ENCODE measurements at places on chromosomes 11 and 22.

GRCh38 chr11:124646148-124646547, 23.5 kb downstream of the TBRG1 start:
- no peak for DNase-seq

- no peak for DNase-seq
Observed at GRCh38 chr11:18191376-18191775, 18.7 kb downstream of the MRGPRX4 start.

DNA sequence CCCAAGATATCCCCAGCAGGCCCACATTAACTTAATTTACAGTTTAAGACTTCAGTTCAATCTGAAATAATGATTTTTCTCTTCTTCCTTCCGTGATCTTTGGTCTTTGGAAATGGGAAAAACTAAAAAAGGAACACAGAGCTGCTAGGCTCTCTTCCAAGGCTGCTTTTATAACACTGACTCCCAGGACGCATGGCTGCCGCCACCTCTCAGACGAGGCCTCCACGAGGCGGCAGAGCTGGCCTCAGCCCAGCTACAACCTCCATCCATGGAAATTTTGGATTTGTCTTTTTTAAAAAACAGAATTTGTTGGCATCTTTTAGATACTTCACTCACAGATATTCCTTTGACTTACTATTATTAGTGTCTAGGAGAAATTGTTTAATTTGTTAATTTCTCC, 385.5 kb upstream of the SYN3 start:
- no peak for DNase-seq

DNA sequence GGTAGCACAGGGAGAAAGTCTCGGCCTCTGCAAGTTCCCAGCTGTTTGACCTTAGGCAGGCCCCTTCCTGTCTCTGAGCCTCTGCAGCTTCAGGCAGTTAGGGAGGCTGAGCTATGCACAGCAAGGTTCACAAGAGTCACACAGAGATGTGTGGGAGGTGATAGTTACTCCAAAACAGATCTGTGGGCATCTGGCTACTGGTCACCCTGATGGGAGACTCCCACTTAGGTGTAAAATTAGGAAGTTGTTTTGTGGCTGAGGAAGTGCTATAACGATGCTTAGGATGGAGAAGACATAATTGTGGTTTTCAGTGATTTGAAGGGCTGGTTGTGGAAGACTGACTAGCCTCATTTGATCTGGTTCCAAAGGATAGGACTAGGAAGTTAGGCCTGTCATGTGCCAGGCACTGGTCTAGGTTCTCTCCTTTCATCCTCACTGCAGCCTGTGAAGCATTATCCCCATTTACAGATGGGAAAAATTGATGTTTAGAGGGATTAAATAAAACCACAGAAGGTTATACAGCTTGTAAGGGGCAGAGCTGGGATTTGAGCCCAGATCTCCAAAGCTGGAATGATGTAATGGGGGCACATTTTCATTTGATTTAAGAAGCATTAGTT, 13.5 kb downstream of the ACO2 start:
- no peak for DNase-seq

- no peak for DNase-seq
Observed at GRCh38 chr11:33967451-33967850, 75.6 kb upstream of the LMO2 start.

DNA sequence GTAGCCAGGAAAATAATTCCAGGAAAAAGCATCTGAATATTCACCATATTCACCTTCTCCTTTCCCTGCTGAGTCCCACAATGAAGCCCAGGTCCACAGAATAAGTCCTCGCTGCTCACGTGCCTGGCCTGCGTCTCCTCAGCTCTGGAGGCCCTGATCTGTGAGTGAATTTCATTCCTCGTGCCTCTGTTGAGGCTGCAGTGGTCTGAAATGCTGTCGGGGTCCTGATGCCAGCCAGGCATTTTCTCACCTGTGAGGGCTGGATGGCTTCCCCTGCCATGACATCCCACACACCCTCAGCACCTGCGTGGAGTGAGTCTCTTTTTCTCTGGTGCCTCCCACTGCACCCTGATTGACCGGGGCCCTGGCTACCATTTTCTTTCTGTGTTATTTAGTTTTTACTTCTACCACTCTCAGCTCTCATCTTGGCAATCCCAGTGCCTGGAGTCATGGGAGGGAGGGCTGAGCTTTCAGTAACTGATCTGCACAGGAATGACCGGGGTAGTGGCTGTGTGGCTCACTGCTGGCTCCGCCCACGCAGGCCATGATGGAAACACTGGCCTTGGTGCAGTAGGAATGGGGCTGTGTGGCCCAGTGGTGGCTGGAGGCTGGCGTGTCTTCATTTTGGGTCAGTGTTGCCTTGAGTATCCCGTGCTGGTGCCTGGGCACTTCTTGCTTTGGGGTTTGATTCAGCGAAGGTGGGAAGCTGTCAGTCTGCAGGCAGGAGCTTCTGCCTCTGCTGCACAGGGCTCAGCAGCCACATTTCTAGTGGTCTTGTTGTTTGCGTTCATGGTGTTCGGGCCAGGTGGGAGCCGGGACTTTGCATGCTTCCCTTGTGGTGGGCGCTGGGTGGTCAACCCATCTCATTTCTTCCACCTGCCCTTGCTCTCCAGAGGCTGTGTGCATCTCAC, 807.2 kb downstream of the TBC1D22A start:
- no peak for DNase-seq

- peak; percentile 7 for DNase-seq
Observed at GRCh38 chr22:36740716-36741115, 35.2 kb downstream of the IFT27 start.

DNA sequence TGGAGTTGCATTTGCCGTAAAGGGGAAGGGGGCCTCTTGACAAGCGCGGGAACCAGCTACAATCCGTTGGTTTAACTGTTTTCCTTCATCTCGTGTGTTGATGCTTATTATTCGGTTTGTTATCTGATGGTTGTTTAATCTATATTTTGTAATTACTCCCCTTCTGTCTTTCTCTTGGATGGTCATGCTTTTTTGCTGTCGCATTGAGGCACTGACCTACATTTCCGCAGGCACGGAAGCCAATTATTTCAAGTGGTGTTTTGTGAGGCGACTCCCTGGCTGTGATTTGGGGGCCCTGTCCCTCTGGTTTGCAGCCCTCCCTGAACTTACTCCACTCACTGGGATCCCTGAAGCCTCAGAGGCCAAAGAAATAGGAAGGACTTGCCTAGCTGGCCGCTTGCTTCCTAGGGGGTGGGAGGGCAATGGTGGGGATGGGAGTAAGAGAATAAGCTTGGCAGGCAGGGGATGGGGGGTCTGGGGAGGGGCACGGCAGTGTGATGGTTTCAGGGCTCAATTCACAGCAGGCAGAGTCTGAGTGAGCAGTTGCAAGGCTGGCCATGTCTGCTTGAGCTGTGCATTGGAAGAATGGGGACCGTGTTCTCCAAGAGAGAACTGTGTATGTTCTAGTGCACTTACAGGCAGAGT, 165.8 kb upstream of the B3GAT1 start:
- DNase-seq: no peak

GRCh38 chr11:86615487-86615886, 56.9 kb downstream of the ME3 start:
- DNase-seq: no peak

GRCh38 chr11:122265981-122266380, 150.0 kb upstream of the BLID start:
- no peak for DNase-seq

DNA sequence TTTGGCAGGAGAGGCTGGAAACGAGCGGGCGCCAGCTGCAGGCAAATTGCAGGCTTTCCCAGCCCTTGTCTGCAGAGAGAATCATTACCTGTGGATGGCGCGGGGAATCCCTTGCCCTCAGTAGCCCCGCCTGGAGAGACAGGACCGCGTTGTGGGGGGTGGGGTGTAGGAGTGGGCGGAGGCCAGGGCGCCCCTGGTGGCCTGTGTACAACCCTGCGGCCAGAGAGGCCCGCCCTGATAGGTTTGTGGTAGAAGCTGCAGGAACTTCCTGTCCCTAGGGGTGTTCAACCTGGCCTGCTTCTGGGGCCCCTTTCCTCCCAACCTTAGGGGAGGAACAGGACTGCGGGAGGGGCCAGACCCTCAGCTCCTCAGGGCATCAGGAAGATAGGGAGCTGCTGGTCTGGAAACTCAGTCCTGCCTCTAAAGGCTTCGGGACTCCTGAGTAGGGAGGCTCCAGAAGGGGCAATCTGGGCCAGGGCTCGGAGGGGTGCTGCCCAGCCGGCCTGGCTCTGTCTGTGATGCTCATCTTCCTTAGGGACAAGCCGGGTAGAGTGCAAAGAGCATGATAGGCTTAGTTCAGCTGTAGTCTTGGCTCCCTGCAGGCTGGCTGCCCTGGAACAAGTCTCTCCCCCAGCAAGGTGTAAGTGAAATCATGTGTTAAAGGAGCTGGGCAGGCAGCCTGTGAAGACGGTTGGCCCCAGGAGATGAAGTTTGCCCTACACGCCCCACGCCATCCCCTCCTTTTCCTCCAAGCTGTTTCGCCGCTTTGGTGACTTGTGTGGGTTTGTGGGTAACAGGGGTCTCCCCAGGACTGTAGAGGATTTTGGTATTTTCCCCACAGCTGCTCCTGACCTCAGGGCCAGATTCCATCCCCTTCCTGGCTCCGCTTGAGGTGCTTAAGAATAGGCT, 24.1 kb upstream of the SUSD2 start:
- DNase-seq: peak; percentile 74

DNA sequence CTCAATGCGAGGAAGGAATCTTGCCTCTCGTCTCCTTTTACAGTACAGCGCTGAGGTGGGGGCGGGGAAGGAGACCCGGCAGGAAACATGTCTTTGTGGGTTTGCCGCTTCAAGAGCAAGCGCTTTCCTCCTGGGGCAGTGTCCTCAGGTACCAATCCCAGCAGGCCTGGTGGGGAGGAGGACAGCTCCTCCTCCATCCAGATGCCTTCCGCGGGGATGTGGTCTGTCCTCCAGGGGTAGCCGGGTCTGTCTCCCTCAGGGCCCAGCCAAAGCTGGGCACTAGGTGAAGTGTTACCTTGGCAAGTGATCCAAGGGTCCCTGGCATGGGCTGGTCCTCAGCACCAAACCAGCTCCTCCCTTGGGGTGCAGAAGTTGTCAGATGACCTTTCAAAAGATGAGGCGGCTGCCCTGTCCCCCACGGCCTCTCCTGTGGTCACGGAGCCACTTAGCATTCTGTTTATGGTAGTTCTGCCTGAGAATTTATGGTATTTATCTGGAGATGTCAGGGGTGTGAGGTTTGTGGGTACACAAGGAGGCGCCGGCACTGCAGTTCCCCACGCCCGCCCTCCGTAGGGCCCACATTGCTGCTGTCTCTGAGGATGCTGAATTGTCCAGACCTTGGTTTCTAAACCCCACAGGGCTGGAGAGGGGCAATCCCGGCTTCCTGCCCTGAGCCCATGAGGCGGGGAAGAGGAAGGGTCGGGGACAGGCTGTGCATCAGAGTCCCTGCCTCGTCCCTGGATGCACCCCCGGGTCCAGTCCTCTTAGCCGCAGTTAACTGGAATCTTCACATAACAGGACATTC, 93.5 kb upstream of the ANO1 start:
- DNase-seq: no peak

DNA sequence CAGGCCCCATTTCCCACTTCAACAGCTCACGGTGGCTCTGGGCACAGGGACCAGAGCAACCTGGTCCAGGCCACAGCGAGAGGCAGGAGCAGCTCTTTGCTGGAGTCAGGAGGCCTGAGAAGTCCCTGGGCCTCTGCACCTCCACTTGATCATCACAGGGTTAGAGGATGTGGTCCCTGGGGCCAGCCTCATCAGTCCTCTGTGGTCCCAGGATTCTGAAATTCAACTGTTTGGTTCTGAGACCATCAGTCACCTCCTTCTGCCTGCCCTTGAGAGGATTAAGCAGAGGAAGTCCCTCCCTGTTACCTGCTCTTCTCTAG, 24.9 kb upstream of the CBX7 start:
- no peak for DNase-seq

- no peak for DNase-seq
Observed at GRCh38 chr11:113531083-113531482, 55.9 kb upstream of the DRD2 start.

DNA sequence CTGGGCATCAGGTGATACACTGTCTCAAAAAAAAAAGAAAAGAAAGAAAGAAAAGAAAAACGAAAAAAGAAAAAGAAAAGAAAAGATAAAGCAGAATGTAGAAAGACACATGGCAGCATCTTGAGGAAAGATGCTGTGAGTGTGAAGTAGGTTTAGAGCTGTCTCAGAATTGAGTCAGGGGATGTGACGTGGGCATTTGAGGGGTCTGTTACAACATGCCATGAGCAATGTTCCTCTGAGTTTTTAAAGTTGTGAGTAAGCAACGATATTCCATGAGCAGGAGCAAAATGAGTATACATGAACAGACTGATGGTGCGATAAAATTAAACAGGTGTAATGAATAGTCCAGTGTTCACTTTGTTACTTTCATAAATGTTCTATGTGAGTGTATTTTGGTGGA, 11.3 kb upstream of the QSER1 start:
- no peak for DNase-seq

DNA sequence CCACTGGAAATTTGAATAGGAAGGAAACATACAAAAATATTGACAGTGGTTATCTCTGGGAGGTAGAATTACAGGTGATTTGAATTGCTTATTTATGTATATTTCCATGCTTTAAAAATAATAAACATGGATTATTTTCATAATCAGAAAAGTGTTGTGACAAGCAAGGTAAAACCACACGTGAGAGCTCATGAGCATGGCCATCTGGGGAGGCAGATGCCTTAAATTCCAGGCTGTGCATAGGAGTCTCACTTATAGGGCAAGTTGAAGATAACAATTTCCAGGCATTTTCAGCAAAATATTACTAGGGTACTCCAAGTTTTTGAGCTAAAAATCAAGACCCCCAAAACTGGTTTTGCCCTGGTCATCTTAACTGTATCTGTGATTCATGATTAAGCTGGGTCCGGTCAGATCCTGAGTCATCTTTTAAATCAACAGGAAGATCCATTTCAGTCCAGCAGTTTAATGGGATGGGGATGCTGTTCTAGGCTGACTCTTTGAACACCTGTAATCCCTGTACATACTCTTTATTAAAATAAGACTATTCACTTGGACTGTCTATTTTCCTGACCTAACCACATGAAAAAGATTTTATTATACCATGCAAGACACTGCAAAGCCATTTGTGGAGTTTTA, 115.8 kb upstream of the NARS2 start:
- no peak for DNase-seq

- DNase-seq: no peak
Observed at GRCh38 chr11:19660076-19660475, 52.6 kb upstream of the NAV2 start.

GRCh38 chr11:130054966-130055365, 14.7 kb upstream of the APLP2 start:
- DNase-seq: no peak

GRCh38 chr11:34529643-34530042, 16.0 kb upstream of the ELF5 start:
- no peak for DNase-seq

GRCh38 chr11:118341815-118342489, 553 bp downstream of the CD3D start:
- no peak for DNase-seq

- no peak for DNase-seq
Observed at GRCh38 chr22:26333088-26333800, 95.8 kb upstream of the ASPHD2 start.

DNA sequence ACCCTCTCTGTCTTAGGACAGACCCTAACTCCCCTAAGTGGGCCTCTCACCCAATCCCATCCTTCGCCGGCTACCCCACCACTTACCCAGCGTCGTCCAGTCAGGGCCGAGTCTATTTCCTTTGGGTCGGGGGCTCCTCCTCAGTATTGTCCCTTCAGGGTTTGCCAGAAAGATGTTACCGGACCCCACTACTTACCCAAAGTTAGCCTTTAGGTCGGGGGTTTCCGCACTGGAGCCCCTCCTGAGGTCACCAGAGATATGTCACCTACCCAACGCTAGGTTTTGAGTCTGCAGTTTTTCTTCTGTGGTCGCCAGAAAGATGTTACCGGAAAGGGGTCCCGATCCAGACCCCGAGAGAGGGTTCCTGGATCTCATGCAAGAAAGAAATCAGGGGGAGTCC, 17.9 kb upstream of the B4GALNT4 start:
- no peak for DNase-seq

Measured in Caco-2 (cell line).